NT2/D1 (cell line): ENCODE measurements at places on chromosomes 1 and 21.

GRCh38 chr1:84795966-84796600 lies 96.9 kb downstream of the LPAR3 start:
- DNase-seq = no peak

DNA sequence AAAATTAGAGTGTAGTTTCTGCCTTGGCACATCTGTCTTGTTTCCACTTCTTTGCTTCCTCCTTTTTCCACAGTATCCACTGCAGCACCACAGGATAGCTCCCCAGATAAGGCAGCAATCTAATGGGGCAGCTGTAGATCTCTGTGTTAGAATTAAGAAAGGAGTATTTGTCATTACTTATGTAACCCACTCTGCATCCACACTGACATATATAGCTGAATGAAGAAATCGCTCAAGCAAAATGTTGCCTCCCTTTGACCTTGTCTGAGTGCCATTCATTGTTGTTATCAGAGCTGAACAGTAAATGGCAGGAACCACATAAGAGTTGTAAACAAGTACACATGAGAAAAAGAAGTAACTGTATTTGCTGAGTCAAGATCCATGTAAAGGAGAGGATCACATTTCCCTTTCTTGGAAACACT lies 45.9 kb upstream of the DPH5 start:
- DNase-seq = no peak

DNA sequence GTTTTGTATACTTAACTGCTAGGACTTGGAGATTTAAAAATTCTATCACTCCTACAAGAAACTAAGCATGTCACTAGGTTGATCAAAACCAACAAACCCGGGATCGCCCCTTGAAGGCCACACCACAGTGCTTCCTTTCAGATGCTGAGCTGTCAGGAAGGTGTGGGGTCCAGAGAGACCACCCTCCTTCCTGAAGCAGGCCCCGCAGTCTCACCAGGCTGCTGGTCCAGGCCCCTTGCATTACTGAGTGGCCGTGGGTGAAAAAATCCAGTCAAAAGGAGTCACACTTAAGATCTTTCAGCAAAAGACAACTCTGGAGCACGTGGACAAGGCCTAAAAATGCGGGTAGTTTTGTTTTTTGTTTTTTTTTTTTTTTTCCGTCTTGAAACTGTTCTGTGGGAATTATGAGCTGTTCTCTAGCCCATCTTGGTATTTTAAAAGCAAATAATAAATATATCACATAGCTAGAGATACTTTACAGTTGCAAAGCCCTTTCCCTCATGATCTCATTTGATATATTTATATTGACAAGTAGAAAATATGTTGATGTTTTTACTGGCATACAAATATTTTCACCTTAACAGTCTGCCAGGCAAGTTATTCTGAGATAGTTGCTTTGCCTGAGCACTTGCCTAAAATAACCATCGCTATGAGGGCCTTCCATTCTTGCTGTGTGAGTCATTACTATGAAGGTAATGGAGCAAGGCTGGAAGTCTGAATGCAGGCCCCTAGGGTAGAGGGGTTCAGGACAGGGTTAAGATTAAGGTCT lies 73.1 kb upstream of the EDEM3 start:
- DNase-seq = peak; percentile 59

- DNase-seq = no peak
These were observed 26.8 kb downstream of the EGLN1 start for GRCh38 chr1:231395076-231395997.

GRCh38 chr1:244735404-244735803 lies 82.5 kb downstream of the DESI2 start:
- DNase-seq = no peak

DNA sequence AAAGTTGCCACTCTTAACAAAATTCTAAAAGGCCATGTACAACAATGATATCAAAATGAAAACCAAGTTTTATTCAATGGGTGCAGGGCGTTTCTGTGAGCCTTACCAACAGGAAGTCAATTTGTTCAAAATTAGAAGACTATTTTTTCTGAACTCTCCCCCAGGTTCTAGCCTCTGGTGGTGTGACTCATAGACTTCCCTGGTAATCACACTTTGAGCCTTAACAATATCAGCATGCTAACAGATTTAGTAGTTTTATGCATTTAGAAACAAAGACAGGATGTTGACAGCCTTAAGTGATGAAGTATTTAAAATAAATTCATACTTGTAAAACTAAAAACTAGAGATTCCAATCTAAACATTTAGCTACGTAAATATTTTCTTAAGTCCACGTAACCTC lies 88.4 kb downstream of the LRRC8C start:
- DNase-seq = no peak
